ENCODE measurements at places on chromosomes 7 and 10. TPM values are rescaled to one million over a fixed set of nuclear protein-coding genes. Genes with fewer than 3 reads are reported as not detected.

- no peak overlapping the region for H3K4me3 ChIP-seq
- H3K4me1 ChIP-seq: peaks cover 15% of the 10 kb centered on the region
- peaks cover 27% of the 10 kb centered on the region for H3K27me3 ChIP-seq
- H3K27ac ChIP-seq: no peak overlapping the region
- DNase-seq: no peak
Measured at GRCh38 chr7:159147687-159148086, 3.0 kb upstream of the VIPR2 start.

DNA sequence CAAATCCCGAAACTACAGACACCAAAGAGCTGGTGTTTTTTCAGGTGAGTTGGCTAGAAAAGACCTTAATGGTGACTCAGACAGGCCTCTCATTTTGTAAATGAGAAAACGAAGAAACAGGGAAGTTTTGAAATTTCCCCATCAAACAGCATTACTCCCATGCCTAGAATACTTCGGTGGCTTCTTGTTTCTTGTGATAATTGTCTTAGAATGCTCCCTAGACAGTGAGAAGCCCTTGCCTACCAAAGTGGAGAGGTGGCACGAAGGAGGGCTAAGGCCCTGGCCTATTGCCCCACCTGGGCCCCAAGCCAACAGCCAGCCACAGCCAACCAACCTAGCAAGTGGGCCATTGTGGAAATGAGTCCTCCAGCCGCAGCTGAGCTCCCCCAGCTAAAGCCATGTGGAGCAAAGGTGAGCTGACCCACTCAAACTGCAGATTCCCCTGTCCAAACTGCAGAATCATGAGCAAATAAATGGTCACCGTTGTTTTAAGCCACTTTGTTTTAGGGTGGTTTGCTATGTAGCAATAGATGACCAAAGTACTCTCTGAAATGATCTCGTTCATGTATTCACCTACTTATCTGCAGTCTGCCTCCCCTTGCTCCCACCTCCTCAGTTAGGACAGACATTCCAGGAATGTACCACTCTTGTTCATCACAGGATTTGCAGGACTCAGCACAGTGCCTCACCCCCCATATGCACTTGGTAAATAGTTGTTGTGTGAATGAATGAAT, 97.7 kb upstream of the FGFR2 start:
- no peaks in the 10 kb centered on the region for H3K36me3 ChIP-seq
- no peak overlapping the region for H3K27ac ChIP-seq
- H3K4me3 ChIP-seq: no peak overlapping the region

DNA sequence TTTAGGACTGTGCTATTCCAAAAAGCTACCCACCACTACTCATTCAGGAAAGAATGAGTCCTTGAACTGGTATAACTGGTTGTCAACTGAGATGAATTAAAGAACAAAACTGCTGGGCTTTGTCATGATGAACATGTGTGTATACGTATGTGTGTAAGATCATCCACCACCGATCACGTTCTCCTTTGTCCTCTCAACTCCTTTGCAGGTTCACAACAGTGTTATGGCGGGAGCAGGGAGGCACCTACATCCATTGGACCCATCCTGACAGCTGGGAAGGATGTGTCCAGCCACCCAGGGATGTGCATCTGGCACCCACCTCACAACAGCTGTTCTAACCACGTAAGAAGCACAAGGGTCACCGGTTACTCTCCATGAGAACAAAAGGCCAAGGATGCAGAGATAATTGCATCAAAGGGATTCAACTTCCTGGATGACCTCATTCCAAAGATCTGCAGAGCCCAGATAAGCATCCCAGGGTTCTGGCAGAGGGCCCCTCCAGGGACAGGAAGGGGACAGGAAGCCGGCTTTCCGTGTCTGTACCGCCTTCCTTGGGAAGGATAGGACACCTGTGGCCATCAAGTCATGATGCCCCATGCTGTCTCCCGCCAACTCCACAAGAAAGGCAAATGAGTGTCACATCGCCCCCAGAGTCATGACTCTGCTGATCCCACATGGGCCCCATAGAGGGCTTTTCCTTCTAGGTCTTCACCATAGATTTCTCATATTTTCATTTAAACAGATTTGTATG, 66.1 kb downstream of the STEAP1B start:
- no peak for DNase-seq
- no peaks in the 10 kb centered on the region for H3K27me3 ChIP-seq
- no peak overlapping the region for H3K27ac ChIP-seq
- no peaks in the 10 kb centered on the region for H3K36me3 ChIP-seq
- no peaks in the 10 kb centered on the region for H3K4me1 ChIP-seq
- no peak overlapping the region for H3K4me3 ChIP-seq

DNA sequence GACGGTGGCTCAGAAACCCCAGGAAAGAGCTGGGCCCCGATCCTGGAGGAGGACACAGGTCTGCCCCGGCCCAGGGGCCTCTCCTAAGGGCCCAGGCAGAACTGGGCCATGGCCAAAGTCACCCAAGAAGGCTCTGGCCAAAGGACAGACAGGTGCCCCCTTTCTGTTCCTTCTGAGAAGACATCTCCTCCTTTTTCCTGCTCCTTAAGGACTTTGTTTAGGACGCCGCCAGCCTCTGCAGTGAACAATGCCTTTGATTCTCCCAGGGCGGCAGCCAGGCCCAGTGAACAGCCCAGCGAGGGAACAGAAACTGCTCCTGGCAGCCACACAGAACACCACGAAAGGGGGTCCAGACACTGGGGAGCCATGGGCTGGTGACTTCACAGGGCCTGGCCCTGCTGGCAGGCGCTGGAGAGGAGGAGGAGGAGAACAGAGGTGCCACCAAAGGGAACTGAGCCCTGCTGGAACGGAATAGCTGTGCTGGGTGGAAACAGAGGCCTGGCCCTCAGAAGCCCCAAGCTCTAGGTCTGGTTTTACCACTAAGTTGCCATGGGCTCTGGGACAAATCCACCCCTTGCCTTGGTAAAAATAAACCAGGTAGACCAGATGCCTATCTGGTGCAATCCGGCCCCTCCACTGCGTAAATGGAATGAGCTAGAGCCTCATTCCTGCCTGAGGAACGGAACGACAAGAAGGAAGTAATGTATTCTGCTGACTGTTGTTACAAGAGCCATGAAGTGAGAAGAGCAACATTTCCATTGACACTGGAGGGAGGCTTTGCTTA, 163.3 kb upstream of the RHEB start:
- no peak overlapping the region for H3K4me3 ChIP-seq
- no peaks in the 10 kb centered on the region for H3K27me3 ChIP-seq
- DNase-seq: no peak
- H3K4me1 ChIP-seq: peaks cover 17% of the 10 kb centered on the region
- no peaks in the 10 kb centered on the region for H3K36me3 ChIP-seq
- H3K27ac ChIP-seq: no peak overlapping the region

Gene ZYX
- 132 TPM for total RNA-seq

Measured in CD4-positive, alpha-beta T cell (primary cell).